GDM1 (cell line): ENCODE measurements at places on chromosomes 2 and 18.
A peak's percentile ranks its signal among the peaks of the same experiment; 100 is the strongest.

GRCh38 chr2:172921532-172922236, 154.0 kb upstream of the MAP3K20 start:
- no peak for DNase-seq

DNA sequence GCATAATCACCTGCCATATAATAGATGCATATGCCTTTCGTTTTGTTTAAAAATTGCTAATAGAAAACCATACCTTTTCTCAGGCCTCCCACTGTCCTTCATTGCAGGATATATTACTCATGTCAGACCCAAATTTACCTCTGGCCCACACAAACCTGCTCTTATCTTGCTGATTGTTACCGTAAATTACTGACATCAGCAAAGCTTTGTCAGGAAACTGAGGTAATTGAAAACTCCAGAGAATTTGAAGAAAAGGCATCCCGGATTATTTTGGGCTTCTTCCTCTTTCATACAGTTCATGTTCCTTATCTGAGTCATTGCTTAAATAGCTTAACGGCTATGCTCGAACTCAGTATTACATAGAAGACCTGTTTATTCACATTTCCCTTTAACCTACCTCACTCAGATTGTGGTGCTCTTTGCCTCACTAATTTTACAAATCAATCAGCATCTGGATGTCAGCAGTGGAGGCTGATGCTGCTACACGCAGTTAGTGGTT, 145.7 kb downstream of the ZEB2 start:
- DNase-seq = peak; percentile 24

DNA sequence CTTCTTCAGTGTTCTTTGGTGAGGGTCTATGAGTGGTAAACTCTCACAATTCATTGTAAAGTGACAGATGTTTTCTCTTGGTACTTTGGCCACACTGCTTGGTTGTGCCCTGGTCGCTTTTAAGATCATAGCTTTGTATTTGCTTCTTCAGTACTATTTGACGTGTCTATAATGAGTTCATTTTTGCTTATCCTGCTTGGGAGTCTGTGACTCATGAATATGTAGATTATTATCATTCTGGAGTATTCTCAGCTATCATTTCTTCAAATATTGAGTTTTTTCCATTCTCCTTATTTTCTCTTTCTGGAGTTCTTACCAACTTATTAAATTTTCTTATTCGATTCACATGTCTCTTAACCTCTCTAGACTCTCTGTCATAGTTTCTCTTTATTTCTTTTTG, 73.0 kb upstream of the HS6ST1 start:
- no peak for DNase-seq

DNA sequence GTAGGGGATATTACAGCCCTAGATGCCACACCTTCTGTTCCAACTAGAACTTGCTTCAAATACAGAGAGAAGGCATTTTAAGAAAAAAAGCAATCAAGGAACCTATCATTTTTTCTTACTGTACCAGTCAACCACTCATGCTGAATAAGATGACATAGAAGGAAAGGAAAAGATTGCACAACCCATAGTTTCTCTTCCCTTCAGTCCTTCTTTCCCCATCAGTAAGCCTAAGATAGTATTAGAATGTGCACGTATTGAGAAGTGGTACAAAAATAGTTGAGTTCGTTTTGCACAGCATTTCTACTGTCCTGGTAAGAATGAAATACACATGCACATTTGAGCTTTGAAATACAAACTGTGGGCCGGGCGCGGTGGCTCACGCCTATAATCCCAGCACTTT, 27.0 kb upstream of the HK2 start:
- DNase-seq = no peak

- DNase-seq = no peak
Observed at GRCh38 chr2:12043131-12043530, 296.7 kb downstream of the LPIN1 start.

DNA sequence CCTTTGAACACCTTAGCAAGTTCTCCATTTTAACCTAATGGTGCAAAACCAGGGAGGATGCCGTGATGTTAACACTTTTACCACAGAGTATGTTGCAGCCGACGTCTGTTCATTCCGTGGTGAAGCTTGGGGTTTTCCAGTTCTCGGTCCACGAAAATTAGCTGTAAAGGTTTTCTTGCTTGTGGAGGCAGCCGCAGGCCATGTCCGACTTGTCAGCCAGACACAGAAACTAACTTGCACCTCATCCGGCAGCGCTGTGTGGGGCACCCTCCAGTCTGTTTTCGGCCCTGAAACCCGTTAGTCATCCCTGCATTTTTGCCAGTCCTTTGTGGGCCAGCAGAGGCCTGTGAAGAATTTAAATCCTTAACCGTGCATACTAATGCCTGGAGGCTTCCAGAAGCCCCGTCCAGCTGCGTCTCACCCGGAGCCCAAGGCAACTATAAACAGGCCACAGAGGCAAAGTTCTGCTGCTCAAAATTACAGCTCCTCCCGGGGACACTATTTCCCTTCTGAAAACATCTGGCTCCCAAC, 70.6 kb downstream of the SH3YL1 start:
- DNase-seq = no peak
